ENCODE measurements at places on chromosomes 12 and 14.

GRCh38 chr12:79121486-79121885, 256.9 kb downstream of the SYT1 start:
- peak; percentile 44 for DNase-seq

- DNase-seq = no peak
Observed at GRCh38 chr12:123762715-123763052, 583 bp downstream of the DNAH10 start.

DNA sequence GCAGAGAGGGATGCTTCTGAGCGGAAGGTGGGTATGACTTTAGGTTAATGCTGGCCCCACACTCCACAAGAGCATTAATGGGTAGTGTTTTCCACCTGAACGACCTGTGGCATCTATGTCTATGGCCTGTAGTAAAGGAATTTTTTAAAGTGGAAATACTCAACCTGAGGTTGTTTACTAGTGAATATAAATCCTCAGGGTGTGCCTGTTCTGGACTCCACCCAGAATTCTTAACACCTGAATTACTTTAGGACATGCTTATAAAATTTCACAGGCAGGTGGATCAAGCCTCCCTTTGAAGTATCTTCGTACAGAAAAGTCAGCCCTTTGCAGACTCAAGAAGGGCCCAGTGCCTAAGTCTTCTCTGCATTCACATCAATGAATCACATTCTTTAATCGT, 196.1 kb downstream of the ESR2 start:
- DNase-seq = no peak

GRCh38 chr14:53927171-53927570, 29.5 kb downstream of the BMP4 start:
- DNase-seq = no peak

- DNase-seq = no peak
Observed at GRCh38 chr12:74043343-74043742, 494.3 kb upstream of the ATXN7L3B start.

- no peak for DNase-seq
Observed at GRCh38 chr14:92446771-92447170, 66.8 kb upstream of the RIN3 start.

GRCh38 chr12:15209782-15210181, 11.4 kb downstream of the RERG start:
- DNase-seq = no peak

DNA sequence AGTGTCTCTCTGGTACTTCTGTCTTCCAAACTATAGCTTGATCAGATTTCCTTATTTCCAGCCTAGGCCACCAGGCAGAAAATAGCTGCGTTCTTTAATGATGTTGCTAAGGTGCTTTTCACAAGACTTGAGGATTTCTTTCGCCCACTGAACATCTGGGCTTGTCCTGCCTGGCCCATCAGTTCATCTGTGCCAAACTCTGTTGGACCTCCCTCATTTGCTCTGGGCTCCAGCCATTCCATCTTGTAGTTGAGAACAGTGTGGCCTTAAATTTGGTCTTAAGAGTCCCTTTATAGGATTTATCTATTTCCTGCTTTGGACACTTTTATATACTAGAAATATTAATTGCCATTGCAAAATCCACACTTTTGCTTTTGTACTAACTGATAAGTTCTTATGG, 109.6 kb downstream of the TTLL5 start:
- no peak for DNase-seq

DNA sequence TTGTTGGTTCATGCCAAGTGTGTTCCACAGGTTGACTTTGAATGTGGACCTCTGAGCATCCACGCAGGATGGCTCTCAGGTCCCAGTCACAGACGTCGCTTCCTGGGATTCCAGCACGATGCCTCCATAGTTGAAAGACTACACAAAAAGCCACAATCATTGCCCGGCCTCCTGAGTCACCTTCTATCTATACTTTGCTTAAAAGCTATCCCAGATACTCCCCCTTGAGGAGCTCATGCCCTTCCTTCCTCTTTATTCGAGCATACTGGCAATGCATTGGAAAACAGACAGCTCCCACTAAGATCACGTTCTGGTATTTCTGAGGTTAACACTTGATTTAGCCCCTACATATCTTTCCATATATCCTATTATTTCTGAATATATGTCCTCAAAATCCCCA, 40.1 kb downstream of the ZNF664 start:
- no peak for DNase-seq

GRCh38 chr12:27105746-27106536, 23.6 kb upstream of the C12orf71 start:
- DNase-seq = no peak

DNA sequence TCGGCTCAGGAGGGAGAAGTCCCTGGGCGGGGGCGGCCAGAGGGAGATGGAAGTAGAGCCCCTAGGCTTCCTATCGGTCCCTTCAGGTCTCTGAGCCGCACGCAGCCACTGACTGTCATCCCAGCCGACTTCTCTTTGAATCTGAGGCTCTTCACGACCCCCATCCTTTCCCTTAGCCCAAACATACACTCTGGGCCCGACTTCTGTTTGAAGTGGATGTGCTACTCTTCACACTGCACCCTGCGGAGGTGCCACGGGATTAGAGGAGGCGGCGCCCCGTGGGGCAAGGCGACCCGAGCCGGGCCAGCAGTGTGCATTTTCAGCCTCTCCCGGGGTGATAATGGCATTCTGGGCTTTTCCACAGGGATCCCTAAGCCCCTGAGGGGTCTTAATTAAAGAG, 6.0 kb upstream of the DACT1 start:
- no peak for DNase-seq

DNA sequence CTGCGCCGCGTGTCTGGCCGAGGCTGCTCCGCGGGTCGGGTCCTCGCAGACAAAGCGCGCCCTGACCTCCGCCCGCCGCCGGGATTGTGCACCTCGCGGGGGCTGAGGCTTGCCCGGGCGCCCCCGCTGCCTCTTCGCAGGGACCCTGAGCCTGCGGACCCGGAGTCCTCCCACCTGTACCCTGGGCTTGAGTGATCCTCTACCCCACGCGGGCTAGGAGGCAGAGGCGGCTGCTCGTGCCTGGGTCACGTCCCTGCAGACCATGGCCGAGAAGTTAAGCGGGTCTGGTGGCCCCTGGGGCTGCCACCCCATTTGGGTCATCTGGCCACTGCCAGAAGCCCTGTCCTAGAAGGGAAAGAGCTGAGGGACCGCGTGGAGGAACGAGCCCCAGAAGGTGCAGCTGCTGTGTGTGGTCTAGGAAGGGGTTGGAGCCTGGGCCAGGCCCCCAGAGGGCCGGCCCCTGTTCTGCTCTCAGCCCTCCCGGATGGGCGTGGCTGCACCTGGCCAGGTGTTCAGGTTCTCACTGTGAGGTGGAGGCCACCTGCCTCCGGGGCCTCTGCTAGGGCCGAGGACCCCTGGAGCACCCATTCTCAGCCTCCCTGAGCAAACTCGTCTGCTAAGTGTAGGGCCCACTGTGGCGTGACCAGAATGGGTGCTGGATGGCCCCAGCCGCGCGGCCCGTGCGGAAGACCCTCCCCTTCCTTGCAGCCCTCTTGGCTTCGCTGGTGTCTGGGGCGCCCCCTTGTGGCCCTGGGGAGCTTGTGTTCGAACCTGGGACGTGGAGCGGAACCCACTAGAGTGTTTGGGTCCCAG, 49.6 kb downstream of the LRCOL1 start:
- DNase-seq = peak; percentile 96

GRCh38 chr14:97838986-97839385, 1041.8 kb downstream of the VRK1 start:
- no peak for DNase-seq

GRCh38 chr14:96271421-96271762, 15.4 kb downstream of the BDKRB1 start:
- no peak for DNase-seq

DNA sequence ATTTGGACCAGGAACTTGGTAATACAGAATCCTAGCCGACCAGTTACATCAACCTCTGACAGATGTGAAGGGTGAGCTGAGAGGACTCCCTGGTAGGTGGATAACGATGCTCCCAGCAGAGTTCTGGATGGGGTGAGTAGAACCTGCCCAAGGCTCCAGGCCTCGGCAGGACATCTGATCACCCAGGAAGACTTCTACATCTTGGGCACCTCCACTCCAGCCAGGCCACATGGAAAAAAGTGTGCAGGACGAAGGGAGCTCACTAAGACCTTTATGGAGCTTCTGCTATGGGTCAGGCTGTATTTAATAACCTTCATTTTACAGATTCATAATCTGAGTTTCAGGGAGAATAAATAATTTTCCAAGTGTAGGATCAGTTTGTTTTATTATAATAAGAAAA, 1028.7 kb downstream of the BCL11B start:
- DNase-seq = no peak

- DNase-seq = no peak
Observed at GRCh38 chr14:103710771-103711377, 4.4 kb downstream of the XRCC3 start.

DNA sequence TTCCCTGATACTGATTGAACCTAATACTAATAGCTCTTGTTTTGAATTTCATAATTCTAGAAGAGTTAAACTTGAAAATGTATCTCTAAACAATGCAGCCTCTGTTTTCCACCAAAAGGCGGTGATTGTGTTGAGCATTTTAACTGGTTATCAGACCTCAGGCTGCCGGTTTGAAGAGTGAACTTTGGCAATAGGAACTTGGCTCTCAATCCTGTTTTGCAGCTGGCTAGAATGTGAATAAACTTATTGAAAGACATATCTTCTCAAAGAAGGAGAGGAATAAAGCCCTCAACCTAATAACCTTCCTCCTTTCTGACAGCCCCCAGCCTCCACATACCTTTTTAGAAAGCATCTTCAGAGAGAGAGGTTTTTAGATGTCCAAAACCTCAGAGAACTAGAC, 105.4 kb downstream of the SRGAP1 start:
- DNase-seq = no peak

DNA sequence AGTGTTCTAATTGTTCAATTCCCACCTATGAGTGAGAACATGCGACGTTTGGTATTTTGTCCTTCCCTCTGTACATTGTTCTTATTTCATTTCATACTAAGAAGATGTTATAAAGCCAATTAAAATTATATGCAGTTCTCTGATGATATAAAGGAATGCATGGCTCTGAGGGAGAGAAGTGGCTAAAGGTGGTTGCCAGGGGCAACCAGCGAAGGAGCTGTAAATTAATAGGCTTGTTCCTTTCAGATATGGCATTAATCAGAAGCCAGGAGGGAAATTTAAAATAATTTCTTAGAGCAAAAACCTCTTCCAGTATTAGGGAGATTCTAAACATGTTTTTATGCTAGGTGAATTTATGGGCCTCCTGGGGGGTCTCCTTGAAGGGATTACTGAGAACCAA, 227.8 kb downstream of the TMEM117 start:
- DNase-seq = no peak

DNA sequence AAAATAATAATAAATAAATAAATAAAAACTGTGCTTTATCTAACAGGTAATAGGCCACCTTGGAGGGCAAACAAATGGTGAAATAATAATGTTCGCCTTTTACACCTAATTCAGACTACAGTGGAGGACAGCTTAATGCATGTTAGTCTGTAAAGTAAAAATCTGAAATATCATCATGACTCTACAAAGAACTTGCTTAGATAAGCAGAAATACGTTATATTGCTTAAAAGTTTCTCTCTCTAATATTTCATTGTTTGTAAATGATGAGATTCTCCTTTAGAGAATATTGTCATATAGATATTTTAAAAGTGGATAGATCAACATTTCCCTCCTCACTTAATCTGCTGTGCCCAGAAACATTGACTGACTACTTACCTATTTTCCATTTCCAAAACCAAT, 98.7 kb upstream of the PDZRN4 start:
- DNase-seq = no peak
